ENCODE measurements at places on chromosomes 1 and 21.

DNA sequence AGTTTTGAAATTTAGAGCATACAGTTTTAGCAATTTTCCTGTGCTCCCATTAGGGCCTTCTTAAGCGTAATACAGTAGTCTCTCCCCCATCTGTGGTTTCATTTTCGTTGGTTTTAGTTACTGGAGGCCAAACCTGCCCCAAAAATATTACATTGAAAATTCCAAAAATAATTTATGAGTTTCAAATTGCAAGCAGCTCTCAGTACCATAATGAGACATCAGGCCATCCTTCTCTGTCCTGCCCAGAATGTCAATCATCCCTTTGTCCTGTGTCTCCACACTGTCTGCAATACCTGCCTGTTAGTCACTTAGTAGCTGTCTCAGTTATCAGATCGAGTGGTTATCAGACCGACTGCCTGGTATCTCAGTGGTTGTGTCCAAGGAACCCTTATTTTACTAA is 45.4 kb downstream of the ADSS2 start:
- DNase-seq: no peak

- no peak for DNase-seq
Observed at GRCh38 chr1:44072204-44072603, 40.9 kb upstream of the SLC6A9 start.

- DNase-seq: no peak
Observed at GRCh38 chr1:51600965-51601364, 15.9 kb upstream of the OSBPL9 start.

GRCh38 chr1:214174508-214175199 is 106.3 kb upstream of the SMYD2 start:
- DNase-seq: no peak
